ENCODE measurements at places on chromosomes 3 and 15.

GRCh38 chr15:88484682-88485331, 17.3 kb downstream of the MRPS11 start:
- peak; percentile 52 for DNase-seq

- peak; percentile 30 for DNase-seq
These were observed 121.7 kb downstream of the PLD1 start for GRCh38 chr3:171688593-171688992.

DNA sequence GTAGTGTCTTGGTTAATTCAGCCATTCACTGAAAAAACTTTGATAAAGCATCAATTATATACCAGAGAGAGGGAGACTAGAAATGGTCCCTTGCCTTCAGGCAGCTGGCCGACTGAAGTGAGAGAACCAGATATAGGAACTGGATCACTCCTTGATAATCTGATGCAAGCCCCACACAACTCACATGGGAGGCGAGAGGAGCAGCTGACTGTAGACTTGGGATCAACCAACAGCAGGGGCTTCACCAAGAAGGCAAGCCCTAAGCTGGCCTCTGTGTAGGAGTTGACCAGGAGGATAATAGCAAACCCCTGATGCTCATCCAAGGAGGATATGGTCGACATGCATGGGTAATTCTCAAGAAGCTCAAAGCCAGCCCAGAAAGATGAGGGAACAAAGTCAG, 133.1 kb downstream of the SRGAP3 start:
- no peak for DNase-seq

- DNase-seq = no peak
These were observed 313.6 kb upstream of the TLE3 start for GRCh38 chr15:70411143-70411863.

- peak; percentile 82 for DNase-seq
These were observed 452.8 kb downstream of the FOXP1 start for GRCh38 chr3:71130471-71131374.

DNA sequence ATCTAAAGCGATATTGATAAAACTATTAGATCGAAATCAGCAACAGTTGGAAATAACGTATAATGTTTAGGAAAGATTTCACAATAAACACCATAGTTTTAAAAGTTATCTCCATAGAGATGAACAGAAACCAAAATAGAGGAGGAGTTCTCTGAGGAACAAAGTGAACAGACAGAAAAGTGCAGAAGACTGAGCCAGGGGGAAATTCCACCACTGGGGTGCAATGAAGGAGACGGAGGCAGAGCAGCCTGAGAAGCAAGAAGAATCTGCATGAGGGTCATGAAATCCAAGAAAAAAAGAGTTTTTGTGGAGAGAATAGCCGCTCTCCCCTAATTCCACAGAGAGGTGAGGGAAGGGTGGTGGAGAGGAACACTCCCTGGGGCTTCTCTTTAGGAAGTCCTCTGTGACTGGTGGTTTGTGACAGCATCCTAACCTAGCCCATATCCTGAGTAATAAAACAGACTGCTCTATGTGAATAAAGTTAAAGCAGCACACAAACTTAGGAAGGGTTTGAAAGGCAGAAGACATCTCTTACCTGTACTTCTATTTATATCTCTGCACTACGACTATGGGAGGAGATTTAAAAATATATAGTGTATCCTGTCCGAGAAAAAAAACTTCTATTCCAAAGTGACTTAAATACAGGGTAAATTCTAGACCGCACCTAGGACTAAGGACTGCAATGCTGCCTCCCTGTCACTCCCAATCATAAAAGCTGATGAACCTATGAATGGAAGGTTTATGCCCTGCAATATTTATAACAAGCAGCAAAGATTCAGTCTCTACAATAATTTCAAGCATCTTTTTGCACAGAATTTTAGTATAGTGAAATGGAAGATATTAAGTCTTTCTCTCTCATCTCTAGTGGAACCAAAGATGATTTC, 22.9 kb downstream of the ATP8B4 start:
- no peak for DNase-seq

GRCh38 chr3:179898024-179898423, 138.7 kb downstream of the PEX5L start:
- DNase-seq = peak; percentile 56

GRCh38 chr3:121918779-121919483, 24.7 kb downstream of the SLC15A2 start:
- DNase-seq = no peak

- DNase-seq = no peak
These were observed 23.4 kb upstream of the ANKDD1A start for GRCh38 chr15:64888336-64888735.

- no peak for DNase-seq
These were observed 6.2 kb downstream of the PRTG start for GRCh38 chr15:55736756-55737155.

DNA sequence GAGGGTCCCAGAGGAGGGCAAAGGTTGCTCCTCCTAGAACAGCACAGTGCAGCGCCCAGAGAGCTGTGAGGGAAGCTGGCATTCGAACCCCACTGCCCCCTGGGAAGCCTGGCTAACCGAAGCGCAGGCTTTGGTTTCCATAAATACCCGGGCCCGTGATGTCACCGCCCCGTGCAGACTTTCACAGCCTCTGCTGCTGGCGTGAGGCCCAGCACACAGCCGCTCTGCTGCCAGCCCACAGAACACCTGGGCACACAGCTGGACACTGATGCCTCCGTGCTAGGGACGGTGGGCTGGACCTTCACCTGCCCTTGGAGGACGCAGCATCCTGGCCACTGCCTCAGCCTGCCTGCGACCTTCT, 1.0 kb downstream of the IQSEC1 start:
- DNase-seq = no peak

All from fibroblast of mammary gland (primary cell).